ENCODE measurements at places on chromosomes 3 and 15.

- peak; percentile 13 for DNase-seq
These were observed 791 bp downstream of the GYG1 start for GRCh38 chr3:148992027-148992634.

DNA sequence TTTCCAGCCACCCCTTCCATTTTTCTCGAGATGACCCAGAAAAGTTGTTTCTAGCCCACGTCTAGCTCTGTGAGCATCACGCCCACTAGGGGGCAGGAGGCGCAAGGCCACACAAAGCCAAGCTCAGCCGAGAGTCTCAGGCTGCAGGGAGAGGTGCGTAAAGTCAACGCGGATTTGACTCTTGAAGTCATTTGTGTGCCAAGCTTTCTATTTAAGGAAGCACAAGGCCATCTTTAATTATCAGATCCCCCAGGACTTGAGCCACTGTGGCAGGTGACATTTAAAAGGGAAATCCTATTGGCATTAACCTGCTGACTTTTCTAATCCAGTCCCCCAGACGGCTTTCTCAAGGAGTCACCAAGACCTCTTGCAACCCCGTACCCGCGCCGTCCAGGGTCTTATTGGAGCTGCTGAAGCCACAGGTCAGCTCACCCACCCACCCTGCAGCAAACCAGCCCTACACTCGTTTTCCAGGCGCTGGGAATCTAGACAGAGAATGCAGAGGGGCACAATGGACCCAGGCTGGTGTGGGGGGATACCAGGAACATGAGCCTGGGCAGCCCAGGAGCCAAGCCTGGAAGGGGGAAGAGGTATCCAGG, 62.1 kb downstream of the CAPN7 start:
- DNase-seq, result peak; percentile 74

DNA sequence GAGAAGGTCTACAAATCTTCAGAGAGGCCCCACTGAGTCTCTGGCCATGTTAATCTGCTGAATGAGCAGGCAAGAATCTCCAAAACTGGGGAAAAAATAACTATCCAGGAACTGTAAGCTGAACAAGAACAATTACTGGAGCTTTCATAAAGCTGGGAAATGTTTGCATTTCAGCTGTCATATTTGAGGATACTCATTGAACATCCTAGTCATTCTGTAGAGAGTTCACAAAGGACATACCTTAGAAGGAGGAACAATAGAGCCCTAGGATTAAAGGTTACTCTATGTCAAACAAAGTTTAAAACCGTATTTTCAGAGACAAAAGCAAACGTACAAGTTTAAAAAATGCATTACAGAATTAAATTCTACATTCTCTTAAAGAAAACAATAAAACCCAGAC, 257.5 kb downstream of the SCAPER start:
- no peak for DNase-seq

DNA sequence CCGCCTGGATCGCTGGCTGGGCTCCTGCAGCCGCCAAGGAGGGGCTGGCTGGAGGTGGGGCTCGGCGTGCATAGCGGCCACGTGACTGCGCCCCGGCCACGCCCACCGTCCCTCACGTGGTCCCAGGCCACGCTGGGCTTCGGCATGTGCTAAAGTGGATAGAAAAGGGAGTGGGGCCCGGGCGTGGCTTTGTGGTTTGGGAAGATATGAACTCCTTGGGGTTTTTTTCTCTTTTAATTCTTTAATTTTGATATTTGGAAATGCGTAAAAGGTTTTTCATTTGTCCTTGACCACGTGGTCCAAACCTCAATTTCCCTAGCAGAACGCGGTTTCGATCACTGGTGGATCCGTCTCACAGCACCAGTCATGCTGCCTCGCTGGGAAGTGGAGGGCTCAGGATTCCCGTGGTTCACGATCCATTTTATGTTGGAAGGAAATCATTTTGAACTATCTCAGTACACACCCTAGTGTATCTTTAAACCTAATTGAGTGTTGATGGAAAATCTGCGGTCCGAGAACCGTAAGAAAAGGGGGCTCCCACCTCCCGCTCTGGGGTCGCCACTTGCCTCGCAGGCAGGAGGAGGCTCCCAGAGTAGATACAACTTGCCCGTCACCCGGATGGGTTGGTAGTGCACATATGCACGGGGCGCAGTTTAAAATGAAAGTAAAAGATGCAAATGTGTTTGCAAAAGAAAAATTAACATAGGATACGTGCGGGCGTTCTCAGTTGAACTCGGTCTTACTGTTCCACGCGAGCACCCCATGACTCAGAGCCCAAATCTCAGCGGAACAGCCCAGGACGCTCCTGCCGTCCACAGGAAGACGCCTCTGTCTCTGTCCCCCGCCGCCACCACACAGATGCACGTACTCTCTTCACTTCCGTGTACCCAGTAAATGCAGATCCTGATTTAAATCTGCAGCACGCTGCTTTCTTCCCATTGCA, 141.9 kb downstream of the PGPEP1L start:
- peak; percentile 43 for DNase-seq

GRCh38 chr3:134903837-134904236, 108.8 kb downstream of the EPHB1 start:
- DNase-seq, result no peak
